K562 (cell line): ENCODE measurements at places on chromosomes 11 and 22.

DNA sequence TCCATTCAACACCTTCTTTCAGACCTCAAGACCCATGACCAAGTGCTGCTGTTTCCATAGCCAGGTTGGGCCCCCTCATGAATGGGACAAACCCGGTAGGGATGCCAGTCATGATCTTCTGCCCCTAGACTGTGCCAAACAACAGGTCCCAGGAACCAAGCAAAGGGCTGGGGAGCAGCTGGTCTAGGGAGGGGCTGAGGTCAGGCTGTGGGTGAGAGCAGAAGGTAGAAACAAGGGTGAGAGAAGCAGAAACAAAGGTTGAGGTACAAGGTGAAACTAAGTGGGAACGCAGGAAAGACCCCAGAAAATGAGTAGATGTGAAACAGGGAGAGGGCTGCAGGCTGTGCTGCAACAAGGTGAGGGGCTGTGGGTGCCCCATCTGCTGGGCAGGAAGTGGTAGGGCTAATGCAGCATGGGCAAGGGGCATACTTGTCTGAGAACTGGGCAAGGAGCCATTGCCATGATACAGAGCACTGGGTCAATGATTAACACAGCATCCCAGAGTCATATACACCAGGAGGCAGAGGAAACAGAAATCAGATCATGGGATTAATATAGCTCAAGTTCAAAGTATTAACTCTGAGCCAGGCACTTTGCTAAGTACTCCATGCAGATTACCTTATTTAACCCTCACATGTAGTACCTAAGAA is 45.9 kb downstream of the SLC1A2 start:
- H3K4me1 ChIP-seq, result no peaks in the 10 kb centered on the region
- H3K27ac ChIP-seq, result no peak overlapping the region
- DNase-seq, result no peak
- peaks cover 10% of the 10 kb centered on the region for H3K27me3 ChIP-seq
- no peaks in the 10 kb centered on the region for H3K36me3 ChIP-seq

- H3K36me3 ChIP-seq, result peaks cover 57% of the 10 kb centered on the region
- H3K27me3 ChIP-seq, result no peaks in the 10 kb centered on the region
- H3K4me3 ChIP-seq, result no peak overlapping the region
- no peak overlapping the region for H3K27ac ChIP-seq
Observed at GRCh38 chr11:4085575-4085974, 9.0 kb upstream of the RRM1 start.

GRCh38 chr11:73382183-73382582 is 6.0 kb downstream of the RELT start:
- peaks cover 97% of the 10 kb centered on the region for H3K4me1 ChIP-seq
- H3K4me3 ChIP-seq, result no peak overlapping the region
- no peaks in the 10 kb centered on the region for H3K27me3 ChIP-seq
- peaks cover 20% of the 10 kb centered on the region; the same call in 2 of the 3 replicates for H3K36me3 ChIP-seq
- no peak for DNase-seq

DNA sequence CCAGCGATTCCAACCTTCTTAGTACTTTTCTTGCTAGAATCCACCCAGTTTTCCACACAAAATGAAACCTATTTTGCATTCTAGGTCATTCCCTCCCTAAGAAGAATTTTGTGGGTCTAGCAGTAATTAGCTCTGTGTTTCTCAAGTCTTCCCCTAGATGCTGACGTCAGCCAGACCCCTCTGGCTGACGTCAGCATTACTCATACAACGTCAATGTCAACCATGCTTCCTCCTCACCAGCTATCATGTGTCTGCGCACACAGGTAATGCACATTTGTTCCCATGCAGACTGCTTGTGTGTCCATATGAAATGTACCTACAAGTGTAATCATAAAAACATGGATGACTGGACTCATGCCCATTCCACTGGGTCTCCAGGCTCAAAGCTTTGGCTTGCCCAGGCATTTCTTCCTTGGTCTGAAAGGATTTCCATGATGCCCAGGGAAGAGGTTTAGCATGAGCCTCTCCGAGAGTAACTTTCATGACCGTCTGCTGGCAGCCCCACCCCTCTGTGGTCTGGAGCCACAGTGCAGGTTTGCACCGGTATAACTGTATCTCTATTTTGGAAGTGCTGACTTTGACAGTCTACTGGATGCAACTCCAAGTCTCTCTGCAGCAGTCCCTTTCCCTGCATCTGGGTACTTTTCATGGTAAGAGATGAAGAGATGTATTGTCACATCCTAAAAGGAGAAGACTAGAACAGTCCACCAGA is 58.6 kb downstream of the DSCAML1 start:
- DNase-seq, result peak; percentile 23
- H3K36me3 ChIP-seq, result no peaks in the 10 kb centered on the region
- no peak overlapping the region for H3K27ac ChIP-seq
- H3K4me3 ChIP-seq, result no peak overlapping the region

- no peak for DNase-seq
- no peak overlapping the region for H3K4me3 ChIP-seq
- H3K4me1 ChIP-seq, result no peaks in the 10 kb centered on the region; the same call in 2 of the 3 replicates
- H3K36me3 ChIP-seq, result no peaks in the 10 kb centered on the region
- H3K27ac ChIP-seq, result no peak overlapping the region
- 0 out of 3 replicates have a peak, but pooled peaks cover 2% of the 10 kb centered on the region for H3K27me3 ChIP-seq
Observed at GRCh38 chr22:37121887-37122591, 12.5 kb upstream of the TMPRSS6 start.

GRCh38 chr11:12853325-12853651 is 155.8 kb upstream of the RASSF10 start:
- no peaks in the 10 kb centered on the region for H3K27me3 ChIP-seq
- H3K4me3 ChIP-seq, result no peak overlapping the region
- H3K27ac ChIP-seq, result peak overlapping the region; percentile 69
- peaks cover 52% of the 10 kb centered on the region for H3K4me1 ChIP-seq

GRCh38 chr22:45125188-45125587 is 38.5 kb upstream of the NUP50 start:
- no peak for DNase-seq
- no peaks in the 10 kb centered on the region for H3K4me1 ChIP-seq
- no peak overlapping the region for H3K27ac ChIP-seq
- no peaks in the 10 kb centered on the region for H3K36me3 ChIP-seq
- H3K4me3 ChIP-seq, result no peak overlapping the region
- H3K27me3 ChIP-seq, result peaks cover 16% of the 10 kb centered on the region

DNA sequence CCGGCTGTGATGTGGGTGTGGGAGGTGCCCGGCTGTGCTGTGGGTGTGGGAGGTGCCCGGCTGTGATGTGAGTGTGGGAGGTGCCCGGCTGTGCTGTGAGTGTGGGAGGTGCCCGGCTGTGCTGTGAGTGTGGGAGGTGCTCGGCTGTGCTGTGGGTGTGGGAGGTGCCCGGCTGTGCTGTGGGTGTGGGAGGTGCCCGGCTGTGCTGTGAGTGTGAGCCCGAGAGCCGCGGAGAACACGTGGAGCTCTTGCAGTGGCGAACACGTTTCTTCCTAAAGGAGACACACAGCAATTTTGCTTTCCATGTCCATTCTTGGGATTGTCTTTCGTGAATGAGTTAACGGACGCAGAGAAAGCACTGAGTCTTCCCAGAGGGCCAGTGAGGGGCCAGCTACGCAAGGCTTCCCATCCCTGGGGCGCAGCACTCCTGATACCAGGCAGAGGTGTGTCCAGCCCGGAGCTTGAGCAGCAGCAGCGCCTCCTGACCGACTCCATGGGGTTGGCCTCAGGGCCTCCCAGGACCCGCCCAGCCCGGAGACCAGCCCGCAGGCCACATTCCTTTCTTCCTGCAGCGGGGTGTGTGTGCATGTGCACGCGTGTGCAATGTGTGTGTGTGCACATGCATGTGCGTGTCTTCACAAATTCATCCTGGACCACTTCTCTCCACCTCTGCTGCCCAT is 245.0 kb upstream of the B3GAT1 start:
- no peak overlapping the region for H3K27ac ChIP-seq
- peaks cover 24% of the 10 kb centered on the region for H3K27me3 ChIP-seq
- H3K4me1 ChIP-seq, result no peaks in the 10 kb centered on the region
- no peak for DNase-seq
- no peaks in the 10 kb centered on the region for H3K36me3 ChIP-seq
